Cortex of kidney (tissue), 1 donor: ENCODE measurements at places on chromosomes 13 and 19.

DNA sequence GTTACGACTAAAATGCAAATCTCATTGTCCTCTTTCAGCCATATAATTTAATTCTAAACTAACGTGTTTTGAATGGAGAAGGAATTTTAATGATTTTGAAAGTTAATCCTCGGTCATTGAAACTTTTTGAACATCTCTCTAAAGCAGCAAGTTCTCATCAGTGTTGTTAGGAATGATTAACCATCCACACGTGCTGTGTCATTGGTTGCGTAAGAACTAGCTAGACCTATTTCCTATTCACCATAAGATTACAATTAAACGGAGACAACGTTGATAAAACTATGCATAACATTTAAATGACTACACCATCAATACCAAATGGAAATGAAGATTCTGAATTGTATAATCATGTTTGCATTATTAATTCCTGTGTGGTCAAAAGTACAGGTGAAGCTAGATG is 155.6 kb upstream of the IRS2 start:
- DNase-seq = no peak

DNA sequence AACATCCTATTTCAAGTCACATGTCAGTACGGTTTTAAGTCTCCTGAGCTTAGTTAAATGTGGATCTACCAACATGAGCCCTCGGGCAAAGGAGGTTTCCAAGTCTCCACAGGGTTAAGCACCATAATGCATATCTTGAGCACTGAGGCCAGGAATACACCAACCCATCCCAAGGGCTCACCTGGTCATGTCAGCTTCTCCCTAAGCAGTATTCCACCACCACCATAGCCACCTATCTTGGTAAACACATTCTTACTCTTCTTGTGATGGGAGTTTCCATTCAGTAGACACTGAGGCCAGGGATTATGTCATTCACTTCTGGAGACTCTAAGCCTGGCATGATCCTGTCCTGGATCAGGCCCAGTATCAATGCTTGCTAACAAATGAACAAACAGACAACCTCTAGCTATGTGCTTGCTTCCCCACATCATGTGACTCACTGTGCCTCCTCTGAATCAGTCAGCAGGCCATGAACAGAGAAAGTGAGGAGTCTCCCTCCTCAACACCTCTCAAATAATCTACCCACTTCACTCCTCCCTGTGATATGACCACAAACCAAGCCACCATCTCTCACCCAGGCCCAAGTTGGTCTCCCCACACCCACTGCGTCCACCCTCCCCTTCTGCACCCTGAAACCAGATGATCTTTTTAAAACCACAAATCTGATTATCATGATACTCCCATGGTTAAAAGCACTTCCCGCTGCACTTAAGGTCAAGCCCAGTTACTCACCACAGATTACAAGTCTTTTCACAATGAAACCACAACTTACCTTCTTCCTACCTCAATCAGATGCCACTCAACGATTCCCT is 5.8 kb downstream of the PEG3 start:
- no peak for DNase-seq

GRCh38 chr13:42401376-42401775 is 129.4 kb downstream of the AKAP11 start:
- DNase-seq = no peak

GRCh38 chr19:10965398-10965797 is 4.6 kb downstream of the SMARCA4 start:
- DNase-seq = no peak

GRCh38 chr13:91046715-91047327 is 300.7 kb upstream of the MIR17HG start:
- no peak for DNase-seq

- DNase-seq = no peak
These were observed 7.4 kb downstream of the IGFL4 start for GRCh38 chr19:46033401-46033800.

GRCh38 chr13:114067886-114068651 is 64.4 kb downstream of the RASA3 start:
- no peak for DNase-seq

GRCh38 chr13:27295096-27295495 is 24.5 kb downstream of the RASL11A start:
- no peak for DNase-seq

GRCh38 chr13:104015646-104016396 is 949.6 kb upstream of the SLC10A2 start:
- no peak for DNase-seq

- no peak for DNase-seq
These were observed 5.2 kb downstream of the FAAP24 start for GRCh38 chr19:32977280-32977679.

GRCh38 chr13:99459099-99459850 is 42.0 kb upstream of the TM9SF2 start:
- DNase-seq = no peak

- DNase-seq = no peak
These were observed 5.0 kb downstream of the PALM3 start for GRCh38 chr19:14056741-14057356.

DNA sequence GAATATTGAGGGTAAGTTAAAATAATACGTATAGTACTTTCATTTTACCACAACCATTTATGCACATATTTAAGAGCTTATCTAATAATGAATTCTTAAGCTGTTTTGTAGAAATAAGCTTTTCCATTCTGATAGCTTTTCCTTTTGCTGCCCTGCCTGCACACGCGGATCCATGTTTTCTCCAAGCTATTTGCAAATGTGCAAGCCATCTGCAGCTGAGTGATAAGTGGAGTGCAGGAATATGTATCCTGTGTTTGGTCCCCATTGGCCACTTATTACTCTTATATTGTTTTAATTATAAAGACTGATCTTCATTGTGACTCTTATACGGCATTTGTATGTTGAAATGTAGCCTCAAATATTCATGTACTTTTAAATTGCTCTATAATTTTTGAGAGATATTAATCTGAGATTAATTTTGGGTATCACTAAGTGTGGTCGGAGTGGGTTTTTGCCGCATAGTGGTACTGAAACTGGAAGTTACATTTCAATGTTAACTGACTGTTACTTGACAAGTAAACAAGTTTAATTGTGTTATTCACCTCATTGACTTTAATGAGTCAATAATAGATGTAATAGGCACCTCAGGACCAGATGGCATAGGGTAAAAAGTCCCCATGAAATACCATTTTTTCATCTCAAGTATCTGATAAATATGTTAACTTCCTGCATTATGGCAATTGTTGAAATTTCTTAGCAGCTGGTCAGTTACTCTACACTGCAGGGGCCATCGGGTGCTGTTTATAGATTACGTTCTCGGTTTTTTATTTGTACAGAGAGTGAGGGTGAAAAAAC is 1567.4 kb downstream of the EFNB2 start:
- DNase-seq = no peak

DNA sequence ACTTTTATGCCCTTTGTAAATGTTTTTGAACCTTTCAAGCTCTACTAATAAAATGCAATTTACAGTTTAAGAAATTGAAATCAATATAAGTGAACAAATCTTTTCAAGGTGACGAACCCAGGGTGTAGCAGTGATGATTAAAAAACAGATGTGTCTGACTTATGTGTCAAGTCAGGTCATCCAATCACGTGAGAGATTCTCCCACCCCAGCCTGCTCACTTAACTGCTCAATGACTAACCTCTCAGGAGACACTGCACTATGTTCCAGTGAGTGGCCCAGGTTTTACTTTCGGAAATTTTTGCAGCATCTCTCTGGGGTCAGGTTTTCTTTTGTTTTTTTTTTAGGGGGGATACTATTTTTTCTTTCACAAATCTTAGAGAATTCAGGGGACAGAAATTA is 60.7 kb downstream of the ZNF429 start:
- no peak for DNase-seq

- DNase-seq = no peak
These were observed 178.9 kb downstream of the OLFM4 start for GRCh38 chr13:53207556-53207955.

- no peak for DNase-seq
These were observed 21.1 kb downstream of the SOHLH2 start for GRCh38 chr13:36193151-36193855.

- no peak for DNase-seq
These were observed 1.0 kb upstream of the PGLS start for GRCh38 chr19:17510220-17510993.

- no peak for DNase-seq
These were observed at the start of gene GDF15 for GRCh38 chr19:18385675-18386542. Gene GDF15, plus strand, starts transcription at chr19:18386158. Its CDS starts 32 bp downstream, at chr19:18386190.

- no peak for DNase-seq
These were observed 10.6 kb downstream of the ACOD1 start for GRCh38 chr13:76958841-76959432.

DNA sequence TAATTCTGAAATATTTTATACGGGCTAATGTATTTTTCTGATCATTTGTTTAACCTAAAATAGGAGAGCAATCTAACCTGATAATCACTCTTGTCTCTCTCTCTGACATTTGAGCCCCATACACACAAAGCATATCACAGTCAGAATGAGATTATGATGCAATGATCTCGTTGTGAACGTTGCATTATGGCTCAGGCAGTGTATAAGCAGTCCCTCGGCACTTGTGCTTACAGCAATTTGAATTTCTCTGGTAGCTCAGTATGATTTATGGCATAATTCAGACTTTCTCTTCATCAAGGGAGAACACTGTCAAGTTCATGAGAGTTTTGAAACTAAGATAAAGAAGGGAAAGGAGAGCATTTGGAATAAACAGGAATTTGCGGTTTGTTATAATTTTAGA is 256.1 kb downstream of the DACH1 start:
- no peak for DNase-seq

DNA sequence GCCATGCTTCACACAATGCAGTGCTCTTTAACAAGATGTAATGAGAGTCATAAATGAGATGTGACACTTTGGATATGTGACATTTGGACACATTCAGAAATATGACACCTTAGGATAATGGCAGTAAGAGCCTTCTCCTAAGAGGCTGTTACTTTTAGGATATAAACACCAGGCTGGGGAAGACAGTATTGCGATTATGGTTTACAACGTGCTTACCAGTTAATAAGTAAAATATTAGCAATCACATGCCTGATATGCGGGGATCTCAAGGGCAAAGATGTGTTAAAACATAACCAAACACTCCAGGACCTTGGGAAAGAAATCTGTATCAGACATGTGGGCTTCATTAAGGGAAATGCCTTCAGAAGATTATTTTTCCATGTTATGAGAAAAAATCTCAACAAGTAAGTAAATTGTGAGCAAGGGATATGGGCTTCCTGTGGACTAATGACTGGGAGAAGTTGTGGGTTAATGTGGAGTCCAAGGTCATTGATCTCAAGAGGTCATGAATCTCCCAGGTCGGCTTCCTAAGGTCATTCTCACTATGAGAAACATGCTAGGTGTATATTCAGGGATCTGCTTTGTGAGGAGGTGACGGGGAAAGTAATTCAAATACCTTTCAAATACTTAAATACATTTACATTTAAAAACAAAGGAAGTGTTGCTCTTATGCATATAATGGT is 105.3 kb downstream of the STARD13 start:
- no peak for DNase-seq

DNA sequence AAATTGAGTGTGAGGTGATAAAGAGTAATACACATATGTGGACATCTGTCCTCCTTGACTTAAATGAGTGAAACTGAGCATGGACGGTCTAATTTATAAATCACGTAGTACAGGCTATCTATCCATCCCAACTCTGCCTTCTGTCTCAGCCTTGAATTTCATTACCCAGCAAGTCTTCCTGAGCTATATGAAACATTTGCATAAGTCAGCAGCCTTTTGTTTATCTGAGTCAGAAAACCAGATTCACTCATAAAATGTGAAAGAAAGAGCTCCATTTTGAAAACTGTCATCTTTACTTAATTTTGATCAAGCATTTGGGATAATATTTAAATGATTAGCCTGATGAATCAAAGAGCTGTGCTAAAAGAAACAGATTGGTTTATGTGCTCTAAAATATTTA is 197.9 kb downstream of the LHFPL6 start:
- DNase-seq = no peak

DNA sequence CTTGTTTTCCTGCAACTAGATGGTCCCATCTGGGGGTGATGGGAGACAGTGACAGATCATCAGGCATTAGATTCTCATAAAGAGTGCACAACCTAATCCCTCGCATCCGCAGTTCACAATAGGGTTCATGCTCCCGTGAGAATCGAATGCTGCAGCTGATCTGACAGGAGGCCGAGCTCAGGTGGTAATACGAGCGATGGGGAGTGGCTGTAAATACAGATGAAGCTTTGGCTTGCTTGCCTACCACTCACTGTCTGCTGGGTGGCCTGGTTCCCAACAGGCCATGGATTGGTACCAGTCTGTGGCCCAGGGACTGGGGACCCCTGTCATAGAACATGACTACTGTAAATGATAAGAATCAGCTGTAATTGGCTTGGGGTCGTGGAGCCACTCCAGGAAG is 28.0 kb downstream of the WDR88 start:
- no peak for DNase-seq

DNA sequence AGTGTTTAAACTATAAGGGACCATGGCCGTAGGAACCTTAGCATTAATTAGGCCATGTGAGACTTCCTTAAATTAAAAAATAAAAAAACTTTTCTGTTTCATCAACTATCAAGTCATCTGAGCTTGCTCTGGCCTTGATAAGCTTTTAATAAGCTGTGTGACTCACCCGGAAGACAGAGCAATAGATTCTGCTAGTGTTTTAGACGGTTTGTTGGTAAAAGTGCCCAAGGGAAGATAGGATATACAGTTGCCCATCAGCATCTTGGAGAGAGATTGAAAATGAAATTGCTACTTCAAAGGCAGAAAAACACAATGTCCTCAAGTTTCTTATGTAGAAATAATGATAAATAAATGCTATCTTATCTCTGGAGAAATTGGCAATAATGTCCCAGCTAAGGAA is 31.2 kb upstream of the RCBTB2 start:
- DNase-seq = no peak

DNA sequence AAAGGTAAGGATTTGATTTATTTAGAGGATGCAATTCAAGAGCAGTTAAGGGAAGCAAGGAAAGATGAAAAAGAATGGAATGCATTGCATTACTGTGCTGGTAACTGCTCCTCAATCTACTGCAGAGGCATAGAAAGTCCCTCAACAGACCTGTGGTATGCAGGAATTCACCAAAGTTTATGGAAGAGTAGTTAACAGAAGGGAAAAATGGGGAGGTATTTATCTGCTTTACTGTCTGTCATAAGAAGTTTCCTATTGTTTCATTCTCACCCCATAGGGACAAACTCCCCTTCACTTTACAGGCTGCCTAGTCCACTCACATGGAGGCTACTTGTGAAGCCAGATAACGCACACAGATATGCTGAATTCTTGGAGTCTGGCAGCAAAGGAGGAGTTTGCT is 354.9 kb upstream of the SPRY2 start:
- no peak for DNase-seq
